Hematopoietic multipotent progenitor cell treated with erythropoietin and hydrocortisone succinate and interleukin-3 and kit ligand, for 17 days (in vitro differentiated cells): ENCODE measurements at places on chromosomes 2 and 18.

DNA sequence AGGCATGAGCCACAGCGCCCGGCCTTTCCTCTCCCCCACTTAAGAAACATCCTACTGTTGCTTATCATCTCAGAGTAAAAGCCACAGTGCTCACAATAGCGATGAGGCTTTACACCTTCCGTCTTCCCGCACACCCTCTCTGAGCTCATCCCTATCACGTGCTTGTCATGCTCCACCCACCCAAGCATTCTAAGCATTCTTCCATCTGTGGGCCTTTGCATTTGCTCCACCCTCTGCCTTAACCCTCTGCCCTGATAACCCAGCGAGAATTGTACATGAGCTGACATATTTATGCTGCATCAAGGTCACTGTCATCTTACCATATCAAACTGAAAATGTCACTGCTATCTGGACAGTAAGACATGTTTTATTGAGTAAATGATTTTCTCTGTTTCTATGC is 22.6 kb downstream of the FOXI3 start:
- no peak for DNase-seq

DNA sequence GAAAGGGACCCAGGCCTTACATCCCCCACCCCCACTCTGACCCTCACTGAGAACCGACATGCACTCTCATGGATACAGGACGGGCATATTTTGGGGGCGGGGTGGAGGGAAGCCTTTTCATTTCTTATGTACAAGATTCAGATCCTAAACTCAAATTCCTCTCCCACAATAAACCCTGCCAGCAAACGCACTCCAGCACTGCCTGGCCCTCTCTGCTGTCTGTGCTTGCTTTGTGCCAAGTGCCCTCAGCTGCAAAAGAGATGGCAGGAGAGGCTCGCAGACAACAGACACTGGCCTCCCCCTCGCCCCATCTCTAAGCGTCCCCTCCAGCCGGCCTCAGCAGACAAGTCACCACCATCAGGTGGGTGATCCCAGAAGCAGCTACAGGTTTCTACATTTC is 42.4 kb downstream of the FAM168B start:
- DNase-seq = no peak

DNA sequence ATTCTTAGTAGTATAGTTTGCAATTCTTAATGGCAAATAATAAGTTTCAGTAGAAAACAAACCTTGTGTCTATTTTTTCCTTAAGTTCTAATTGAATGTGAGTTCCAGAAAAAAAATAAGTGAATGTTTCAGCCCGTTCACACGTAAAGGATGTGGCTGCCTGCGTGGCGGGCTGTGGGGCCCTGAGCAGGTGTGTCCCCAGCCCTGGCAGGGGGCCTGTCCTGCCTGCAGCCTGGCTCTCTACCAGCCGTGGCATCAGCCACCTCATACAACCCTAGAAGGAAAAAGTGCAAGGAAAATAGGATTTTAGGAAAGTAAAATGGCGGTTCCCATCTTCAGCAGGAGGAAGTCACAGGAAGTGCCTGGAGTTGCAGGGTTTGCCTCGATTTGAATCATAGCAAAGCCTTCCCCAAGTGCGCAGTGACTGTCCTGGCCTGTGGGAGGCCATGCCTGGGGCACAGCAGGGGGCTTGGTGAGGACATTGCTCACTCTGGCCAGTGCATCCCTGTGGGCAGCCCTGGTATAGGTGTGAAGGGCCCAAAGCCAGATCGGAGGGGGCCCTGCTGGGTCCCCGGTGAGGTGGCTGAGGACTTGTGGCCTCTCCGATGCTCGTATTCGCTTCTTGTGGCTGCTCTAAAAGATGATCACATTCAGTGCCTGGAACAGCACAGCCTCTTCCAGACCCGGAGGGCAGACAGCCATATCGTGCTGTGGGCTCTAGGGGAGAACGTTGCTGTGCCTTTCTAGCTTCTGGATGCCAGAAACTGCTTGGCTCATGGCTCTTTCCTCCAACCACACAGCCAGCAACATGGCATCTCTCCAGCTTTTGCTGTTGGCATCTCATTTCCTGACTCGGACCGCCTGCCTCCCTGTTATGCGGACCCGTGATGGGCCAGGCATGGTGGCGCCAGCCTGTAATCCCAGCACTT is 12.6 kb downstream of the DTYMK start:
- no peak for DNase-seq

- DNase-seq = no peak
These were observed 53.7 kb upstream of the SLC4A10 start for GRCh38 chr2:161570424-161571050.

DNA sequence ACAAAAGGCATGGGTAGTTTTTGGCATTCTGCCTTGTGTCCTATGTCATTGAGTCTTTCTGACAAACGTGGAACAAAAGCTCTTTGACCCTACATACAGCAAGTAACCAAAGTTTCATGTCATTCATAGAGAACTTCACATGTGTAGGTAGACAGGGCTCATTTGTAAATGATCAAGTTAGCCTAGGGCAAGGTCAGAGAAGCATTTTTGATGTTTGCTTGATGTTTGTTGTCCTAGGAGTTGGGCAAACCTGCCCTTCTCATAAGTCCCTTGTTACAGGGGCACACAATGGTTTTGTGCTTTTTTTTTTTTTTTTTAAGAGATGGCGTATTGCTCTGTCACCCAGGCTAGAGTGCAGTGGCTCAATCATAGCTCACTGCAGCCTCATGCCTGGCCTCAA is 83.3 kb upstream of the FAM136A start:
- no peak for DNase-seq

- no peak for DNase-seq
These were observed 301.9 kb downstream of the LRRTM1 start for GRCh38 chr2:80002568-80003157.

DNA sequence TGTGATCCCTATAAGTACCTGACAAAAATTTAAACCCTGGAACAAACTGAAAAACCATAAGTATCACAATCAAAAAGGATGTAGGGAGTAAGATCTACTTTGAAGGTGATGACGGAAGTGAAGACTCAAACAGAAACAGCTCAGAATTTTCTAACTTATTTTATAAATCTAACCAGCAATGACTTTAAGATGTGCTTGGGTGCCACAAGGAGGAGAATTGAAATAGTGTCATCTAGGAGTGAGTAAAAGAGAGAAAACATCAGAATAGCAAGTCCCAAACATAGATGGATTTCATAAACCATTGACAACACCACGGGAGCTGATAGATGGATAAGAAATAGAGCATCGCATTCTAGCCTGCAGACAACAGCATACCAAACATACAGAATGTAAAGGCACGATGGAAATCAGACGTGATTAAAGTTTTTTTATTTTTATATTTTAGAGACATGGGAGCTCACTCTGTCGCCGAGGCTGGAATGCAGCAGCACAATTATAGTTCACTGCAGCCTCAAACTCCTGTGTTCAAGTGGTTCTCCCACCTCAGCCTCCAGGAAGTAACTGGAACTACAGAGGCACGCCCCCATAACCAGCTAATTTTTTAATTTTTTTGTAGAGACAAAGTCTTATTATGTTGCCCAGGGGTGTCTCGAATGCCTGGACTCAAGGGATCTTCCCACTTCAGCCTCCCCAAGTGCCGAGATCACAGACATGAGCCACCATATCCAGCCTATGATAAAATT is 36.9 kb downstream of the MAP3K19 start:
- no peak for DNase-seq

GRCh38 chr18:61949946-61950345 is 57.1 kb upstream of the RNF152 start:
- DNase-seq = no peak

- no peak for DNase-seq
These were observed 51.5 kb downstream of the DNAJC10 start for GRCh38 chr2:182767578-182767977.

DNA sequence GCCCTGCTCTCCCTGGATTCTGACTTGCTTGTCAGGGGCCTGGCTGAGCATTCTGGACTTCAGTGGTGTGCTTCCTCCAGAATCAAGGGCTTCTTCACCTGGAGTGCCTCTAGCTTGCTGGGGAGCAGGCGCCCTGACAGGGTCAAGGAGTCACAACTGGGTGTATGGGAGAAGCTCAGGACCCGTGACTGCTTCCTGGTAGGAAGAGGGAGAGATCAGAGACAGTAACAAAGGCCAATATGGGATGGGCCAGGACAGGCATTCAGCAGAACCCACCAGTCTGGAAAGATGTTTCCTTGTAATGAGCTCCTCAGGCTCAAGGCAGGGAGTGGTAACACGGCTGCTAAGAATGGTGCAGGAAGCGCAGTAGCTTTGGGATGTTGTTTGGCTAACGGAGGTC is 104.4 kb upstream of the ACAA2 start:
- DNase-seq = no peak

GRCh38 chr2:974054-974453 is 23.4 kb downstream of the SNTG2 start:
- no peak for DNase-seq

- DNase-seq = no peak
These were observed 82.1 kb downstream of the MAP4K4 start for GRCh38 chr2:101779656-101780055.

DNA sequence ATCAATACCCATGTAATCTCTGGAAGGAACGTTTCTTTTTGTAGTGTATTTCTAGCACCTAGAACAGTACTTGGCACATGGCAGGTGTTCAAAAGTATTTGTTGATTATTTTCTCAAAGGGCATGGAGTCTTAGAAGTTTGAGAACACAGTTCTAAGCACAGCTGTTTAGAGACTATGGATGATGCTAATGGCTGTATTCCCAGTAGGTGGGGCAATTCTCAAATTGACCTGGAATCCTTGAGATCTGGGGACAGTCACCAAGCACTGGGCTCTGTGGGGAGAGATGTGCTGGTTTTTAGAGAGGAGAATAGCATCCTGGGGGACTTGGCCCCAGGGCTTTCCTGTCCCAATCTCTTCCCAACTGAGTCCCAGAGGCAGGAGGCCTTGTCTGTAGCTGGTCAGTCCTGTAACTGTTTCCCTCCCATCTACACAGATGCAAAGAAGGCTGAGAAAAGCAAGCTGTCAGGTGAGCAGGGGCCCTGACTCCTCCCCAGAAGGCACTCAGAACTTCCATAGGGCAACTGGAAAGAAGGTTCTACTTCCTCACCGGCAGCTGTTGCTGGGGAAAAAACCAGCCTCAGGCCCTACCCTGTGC is 17.5 kb upstream of the IL36G start:
- DNase-seq = no peak

- no peak for DNase-seq
These were observed 948.7 kb downstream of the TSN start for GRCh38 chr2:122704109-122704563.

GRCh38 chr2:78876316-78876688 is 149.2 kb upstream of the REG3G start:
- DNase-seq = no peak
